Activated CD4-positive, alpha-beta memory T cell treated with anti-CD3 and anti-CD28 coated beads, Interleukin-2, amount 10 ng/mL, durations not matched to agents 7 days and 5 days (primary cell): ENCODE measurements at places on chromosomes 6 and 20.

- no peaks in the 10 kb centered on the region for H3K36me3 ChIP-seq
- peak; percentile 77 for DNase-seq
- H3K27ac ChIP-seq: no peak overlapping the region
- H3K27me3 ChIP-seq: peaks cover 11% of the 10 kb centered on the region
- no peak overlapping the region for H3K4me3 ChIP-seq
- peaks cover 12% of the 10 kb centered on the region for H3K4me1 ChIP-seq
Observed at GRCh38 chr6:44078827-44079671, 48.2 kb downstream of the MRPL14 start.

DNA sequence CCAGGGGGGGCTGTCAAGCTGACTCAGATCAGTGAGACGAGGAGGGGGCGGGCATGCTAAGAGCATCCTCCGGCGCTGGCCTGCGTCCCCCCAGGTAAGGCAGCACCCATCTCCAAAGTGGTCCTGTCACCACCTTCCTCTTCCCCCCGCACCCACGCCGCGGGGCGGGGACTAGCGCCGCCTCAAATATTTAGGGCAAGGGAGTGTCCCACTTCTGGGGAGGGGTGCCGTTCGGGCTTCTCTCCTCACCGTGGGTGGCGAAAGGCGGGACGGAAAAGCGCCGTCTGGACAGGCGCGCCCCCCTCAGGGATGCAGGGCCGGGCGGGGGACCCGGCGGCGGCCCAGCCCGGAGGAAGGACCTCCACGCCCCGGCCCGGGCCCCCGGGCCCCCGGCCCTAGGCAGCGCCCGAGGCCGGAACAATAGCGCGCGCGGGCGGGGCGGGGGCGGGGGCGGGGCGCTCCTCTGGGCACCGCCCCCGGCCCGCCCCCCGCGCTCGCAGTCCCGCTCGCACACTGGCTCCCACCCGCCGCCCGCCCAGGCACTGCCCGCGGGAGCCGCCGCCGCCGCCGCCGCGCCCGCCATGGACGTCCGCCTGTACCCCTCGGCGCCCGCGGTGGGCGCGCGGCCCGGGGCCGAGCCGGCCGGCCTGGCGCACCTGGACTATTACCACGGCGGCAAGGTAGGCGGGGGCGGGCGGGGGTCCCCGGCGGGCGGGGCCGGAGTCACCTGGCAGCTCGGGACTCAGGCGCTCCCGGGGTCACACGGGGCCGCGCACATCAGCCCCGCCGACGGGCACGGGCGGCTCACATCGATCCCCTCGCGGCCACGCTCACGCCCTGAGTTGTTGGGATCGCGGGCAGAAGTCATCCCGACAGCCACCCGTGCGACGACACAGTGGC lies at the start of gene TOX2:
Gene TOX2 (plus strand): TSS at position 542 of the 900 bp plus-strand sequence. CDS start 40 bp downstream, at position 582.
- H3K4me3 ChIP-seq: peak within 1 kb of the TSS; percentile 60
- peaks cover 13% of the 10 kb centered on the region for H3K36me3 ChIP-seq
- DNase-seq: peak; percentile 36
- H3K4me1 ChIP-seq: peaks cover 28% of the 10 kb centered on the region
- H3K27me3 ChIP-seq: peaks cover 71% of the 10 kb centered on the region

- H3K4me1 ChIP-seq: peaks cover 7% of the 10 kb centered on the region
- no peak overlapping the region for H3K4me3 ChIP-seq
- H3K36me3 ChIP-seq: peaks cover 5% of the 10 kb centered on the region
- H3K27me3 ChIP-seq: no peaks in the 10 kb centered on the region
- DNase-seq: no peak
Observed at GRCh38 chr6:104771258-104771832, 88.4 kb downstream of the HACE1 start.

DNA sequence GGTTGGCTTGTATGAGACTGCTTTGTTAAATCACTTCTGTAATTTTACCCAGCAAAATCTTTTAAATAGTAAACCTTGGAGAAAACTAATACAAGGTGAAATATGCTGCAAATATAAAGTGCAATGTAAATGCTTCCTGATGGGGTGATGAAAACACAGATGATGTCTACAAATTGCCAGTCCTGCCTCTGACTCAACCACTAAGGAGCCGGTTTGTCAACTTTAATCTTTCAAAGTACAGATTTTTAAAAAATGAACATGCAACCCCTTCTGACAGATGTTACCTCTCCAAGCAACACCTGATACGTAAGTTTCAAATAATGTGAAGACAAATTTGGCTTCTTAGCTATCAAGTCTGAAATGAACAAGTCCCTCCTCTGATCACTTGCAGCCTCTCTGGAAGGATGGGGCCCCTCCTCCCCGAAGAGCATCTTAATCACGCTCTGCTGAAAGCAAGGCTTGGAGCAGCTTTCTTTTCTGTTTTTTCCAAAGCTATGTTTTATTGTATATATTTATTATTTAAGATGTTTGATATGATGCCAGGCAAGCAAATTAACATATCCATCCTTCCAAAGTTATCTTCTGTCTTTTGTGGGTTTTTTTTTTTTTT lies 196.0 kb downstream of the MYLK4 start:
- no peak overlapping the region for H3K27ac ChIP-seq
- no peak overlapping the region for H3K4me3 ChIP-seq
- no peaks in the 10 kb centered on the region for H3K4me1 ChIP-seq

DNA sequence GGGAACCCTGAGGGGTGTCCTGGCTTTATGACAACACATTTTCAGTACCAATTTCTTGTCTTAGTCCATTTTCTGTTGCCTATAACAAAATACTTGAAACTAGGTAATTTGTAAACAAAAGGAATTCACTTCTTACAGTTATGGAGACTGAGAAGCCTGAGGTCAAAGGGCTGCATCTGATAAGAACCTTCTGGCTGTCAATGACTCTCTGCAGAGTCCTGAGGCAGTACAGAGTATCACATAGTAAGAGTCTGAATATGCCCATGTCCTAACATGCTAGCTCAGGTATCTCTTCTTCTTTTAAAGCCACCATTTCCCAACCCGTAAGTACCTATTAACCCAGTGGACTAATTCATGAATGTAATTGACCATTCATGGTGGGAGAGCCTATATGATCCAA lies 1458.6 kb upstream of the EYS start:
- no peaks in the 10 kb centered on the region for H3K4me1 ChIP-seq
- DNase-seq: no peak
- no peak overlapping the region for H3K4me3 ChIP-seq

GRCh38 chr6:25341923-25342619 lies 62.9 kb downstream of the CARMIL1 start:
- no peak overlapping the region for H3K4me3 ChIP-seq
- H3K4me1 ChIP-seq: no peaks in the 10 kb centered on the region
- no peaks in the 10 kb centered on the region for H3K27me3 ChIP-seq
- H3K27ac ChIP-seq: no peak overlapping the region
- DNase-seq: no peak

DNA sequence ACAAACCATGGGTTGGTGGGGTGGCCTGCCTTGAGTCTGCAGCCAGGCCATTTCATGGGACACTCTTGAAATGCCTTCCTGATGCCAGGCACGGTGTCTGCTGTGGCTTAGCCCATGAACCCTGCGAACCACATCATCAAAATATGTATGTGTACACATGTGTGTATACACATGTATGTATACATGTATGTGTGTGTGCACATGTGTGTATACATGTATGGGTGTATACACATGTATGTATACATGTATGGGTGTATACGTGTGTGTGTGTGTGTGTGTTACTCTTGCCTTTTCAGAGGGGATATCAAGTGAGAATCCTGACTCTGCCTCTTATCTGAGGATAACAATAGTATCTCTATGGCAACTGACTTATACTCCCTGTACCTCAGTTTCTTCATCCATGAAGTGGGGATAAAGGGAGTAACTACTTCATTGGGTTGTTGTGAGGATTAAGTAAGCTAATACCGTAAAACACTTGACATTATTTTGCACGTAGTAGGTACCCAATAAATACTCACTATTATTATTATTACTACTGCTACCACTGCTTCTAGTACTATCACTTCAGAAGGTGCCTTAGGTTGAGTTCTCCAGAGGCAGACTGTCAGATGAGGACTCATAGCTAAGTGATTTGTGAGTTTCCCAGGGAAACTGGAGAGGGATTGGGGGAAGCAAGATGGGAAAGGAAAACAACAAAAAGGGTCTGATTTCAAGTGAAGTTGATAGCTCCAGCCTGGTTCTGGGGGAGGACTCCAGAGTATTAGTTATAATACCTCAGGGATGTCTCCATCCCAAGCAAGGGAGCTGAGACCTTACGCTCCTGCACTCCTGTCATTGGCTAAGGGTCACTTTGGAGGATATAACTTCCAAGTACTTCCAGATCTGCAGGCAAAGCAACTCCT lies 110.5 kb downstream of the VEGFA start:
- H3K27ac ChIP-seq: no peak overlapping the region
- H3K27me3 ChIP-seq: no peaks in the 10 kb centered on the region
- no peak for DNase-seq
- H3K4me1 ChIP-seq: no peaks in the 10 kb centered on the region
- H3K4me3 ChIP-seq: no peak overlapping the region

DNA sequence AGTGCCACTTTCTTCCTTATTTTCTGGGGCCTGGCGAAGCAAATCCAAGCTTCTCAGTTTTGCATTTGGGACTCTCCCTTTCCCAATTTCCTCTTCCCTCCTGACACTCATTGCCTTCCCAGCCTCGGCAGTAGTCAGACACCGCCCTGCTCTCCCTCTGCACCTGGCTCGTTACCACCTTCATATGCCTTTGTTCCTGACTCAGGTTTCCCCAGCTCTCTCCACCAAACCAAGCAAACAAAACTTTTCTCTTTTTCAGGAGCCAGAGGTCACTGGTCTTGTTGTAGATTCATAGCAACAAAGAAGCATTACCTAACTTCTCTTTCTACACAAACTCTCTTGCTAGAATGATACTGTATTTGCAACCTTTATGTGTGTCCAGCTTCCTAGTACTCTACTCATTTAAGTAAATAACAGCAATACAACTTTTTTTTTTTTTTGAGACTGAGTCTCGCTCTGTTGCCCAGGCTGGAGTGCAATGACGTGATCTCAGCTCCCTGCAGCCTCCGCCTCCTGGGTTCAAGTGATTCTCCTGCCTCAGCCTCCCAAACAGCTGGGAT lies 9.0 kb upstream of the ZC3H12D start:
- peak overlapping the region; percentile 93 for H3K27ac ChIP-seq
- DNase-seq: no peak
- no peak overlapping the region for H3K4me3 ChIP-seq
- peaks cover 60% of the 10 kb centered on the region for H3K4me1 ChIP-seq
- H3K27me3 ChIP-seq: no peaks in the 10 kb centered on the region

- H3K27me3 ChIP-seq: no peaks in the 10 kb centered on the region
- DNase-seq: no peak
- H3K36me3 ChIP-seq: no peaks in the 10 kb centered on the region
- no peak overlapping the region for H3K27ac ChIP-seq
Observed at GRCh38 chr6:78513856-78514255, 353.5 kb upstream of the IRAK1BP1 start.

GRCh38 chr6:13165502-13166172 lies 162.7 kb downstream of the TBC1D7 start:
- H3K27ac ChIP-seq: no peak overlapping the region
- H3K4me1 ChIP-seq: peaks cover 2% of the 10 kb centered on the region
- DNase-seq: no peak
- no peak overlapping the region for H3K4me3 ChIP-seq
- peaks cover 16% of the 10 kb centered on the region for H3K27me3 ChIP-seq

GRCh38 chr6:155077784-155078183 lies 82.7 kb downstream of the TIAM2 start:
- H3K4me3 ChIP-seq: no peak overlapping the region
- H3K27me3 ChIP-seq: no peaks in the 10 kb centered on the region
- no peak for DNase-seq
- no peak overlapping the region for H3K27ac ChIP-seq
- H3K36me3 ChIP-seq: peaks cover 3% of the 10 kb centered on the region
- H3K4me1 ChIP-seq: peaks cover 29% of the 10 kb centered on the region

DNA sequence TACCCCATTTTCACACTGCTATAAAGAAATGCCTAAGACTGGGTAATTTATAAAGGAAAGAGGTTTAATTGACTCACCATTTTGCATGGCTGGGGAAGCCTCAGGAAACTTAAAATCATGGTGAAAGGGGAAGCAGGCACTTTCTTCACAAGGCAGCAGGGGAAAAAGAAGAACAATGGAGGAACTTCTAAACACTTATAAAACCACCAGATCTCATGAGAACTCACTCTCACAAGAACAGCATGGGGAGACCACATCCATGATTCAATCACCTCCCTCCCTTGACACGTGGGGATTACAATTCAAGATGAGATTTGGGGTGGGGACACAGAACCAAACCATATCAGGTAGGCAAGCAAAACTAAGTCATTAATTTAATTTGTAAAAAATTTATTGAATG lies 343.2 kb downstream of the FRK start:
- no peaks in the 10 kb centered on the region for H3K36me3 ChIP-seq
- H3K4me1 ChIP-seq: no peaks in the 10 kb centered on the region
- H3K27me3 ChIP-seq: no peaks in the 10 kb centered on the region
- DNase-seq: no peak

DNA sequence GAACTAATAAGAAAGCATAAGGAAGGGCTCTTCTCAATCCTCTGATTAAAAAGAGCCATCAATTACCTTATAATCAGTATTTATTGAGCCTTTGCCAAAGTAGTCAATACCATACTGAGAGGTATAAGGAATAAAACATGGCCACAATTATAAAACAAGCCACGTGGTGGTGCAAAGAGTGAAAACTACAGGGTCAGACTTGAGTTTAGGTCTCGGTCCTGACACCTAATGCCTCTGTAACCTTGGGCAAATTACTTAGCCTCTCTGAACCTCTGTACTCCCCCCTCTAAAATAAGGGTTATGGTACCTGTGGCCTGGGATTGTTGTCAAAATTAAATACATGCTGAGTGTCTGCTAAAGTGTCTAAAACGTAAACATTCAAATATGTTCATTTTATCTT lies 11.8 kb downstream of the TRIM10 start:
- DNase-seq: no peak
- H3K4me1 ChIP-seq: peaks cover 8% of the 10 kb centered on the region
- H3K27me3 ChIP-seq: peaks cover 57% of the 10 kb centered on the region
- no peaks in the 10 kb centered on the region for H3K36me3 ChIP-seq
- H3K4me3 ChIP-seq: no peak overlapping the region

GRCh38 chr6:9657994-9658393 lies 756.9 kb downstream of the TFAP2A start:
- H3K27ac ChIP-seq: no peak overlapping the region
- H3K4me3 ChIP-seq: no peak overlapping the region
- DNase-seq: no peak
- no peaks in the 10 kb centered on the region for H3K4me1 ChIP-seq

GRCh38 chr20:48597521-48598302 lies 230.1 kb downstream of the PREX1 start:
- H3K36me3 ChIP-seq: no peaks in the 10 kb centered on the region
- no peak for DNase-seq
- peaks cover 3% of the 10 kb centered on the region for H3K27me3 ChIP-seq
- H3K27ac ChIP-seq: no peak overlapping the region
- H3K4me3 ChIP-seq: no peak overlapping the region

- peaks cover 6% of the 10 kb centered on the region for H3K27me3 ChIP-seq
- no peaks in the 10 kb centered on the region for H3K36me3 ChIP-seq
- DNase-seq: no peak
- no peak overlapping the region for H3K4me3 ChIP-seq
Observed at GRCh38 chr6:72524011-72524645, 97.7 kb upstream of the KCNQ5 start.

- no peak overlapping the region for H3K4me3 ChIP-seq
- no peaks in the 10 kb centered on the region for H3K36me3 ChIP-seq
- H3K4me1 ChIP-seq: peaks cover 7% of the 10 kb centered on the region
- DNase-seq: no peak
- H3K27me3 ChIP-seq: no peaks in the 10 kb centered on the region
Observed at GRCh38 chr6:34273242-34273805, 24.5 kb upstream of the SMIM29 start.
